ENCODE measurements at places on chromosomes 13 and 19. TPM values are rescaled to one million over a fixed set of nuclear protein-coding genes. Genes with fewer than 3 reads are reported as not detected.
A peak's percentile ranks its signal among the peaks of the same experiment; 100 is the strongest.

WDR87 gene
- not detected for total RNA-seq

CRLF1 gene
- 28.9 TPM for total RNA-seq

- H3K4me3 ChIP-seq: no peak overlapping the region
- no peak for DNase-seq
- no peak overlapping the region for H3K27ac ChIP-seq
- H3K36me3 ChIP-seq: peaks cover 31% of the 10 kb centered on the region
- no peaks in the 10 kb centered on the region for H3K4me1 ChIP-seq
- H3K27me3 ChIP-seq: no peaks in the 10 kb centered on the region
Observed at GRCh38 chr19:7994114-7994513, 11.3 kb downstream of the ELAVL1 start.

DNA sequence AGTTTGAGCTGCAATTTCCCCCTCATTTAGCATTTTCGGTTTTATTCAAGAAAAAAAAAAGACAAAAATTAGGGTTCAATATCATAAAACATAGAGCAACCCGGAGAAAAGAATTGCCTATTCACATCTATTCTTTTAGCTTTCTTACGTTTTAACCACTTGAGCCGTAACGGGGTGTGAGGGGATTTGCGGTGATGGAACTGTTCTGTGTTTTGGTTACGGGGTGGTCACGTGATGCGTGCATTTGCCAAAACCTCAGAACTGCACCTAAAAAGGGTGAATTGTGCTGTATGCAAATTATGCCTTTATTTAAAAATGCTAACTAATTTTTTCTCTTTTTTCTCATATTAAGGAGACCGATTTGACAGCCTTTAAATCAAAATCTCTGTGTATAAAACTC lies 22.1 kb downstream of the CLEC11A start:
- no peaks in the 10 kb centered on the region for H3K27me3 ChIP-seq
- H3K27ac ChIP-seq: no peak overlapping the region
- no peak for DNase-seq
- no peaks in the 10 kb centered on the region for H3K4me1 ChIP-seq
- no peaks in the 10 kb centered on the region for H3K36me3 ChIP-seq

TMEM272 gene
- 0.57 TPM for total RNA-seq

DNA sequence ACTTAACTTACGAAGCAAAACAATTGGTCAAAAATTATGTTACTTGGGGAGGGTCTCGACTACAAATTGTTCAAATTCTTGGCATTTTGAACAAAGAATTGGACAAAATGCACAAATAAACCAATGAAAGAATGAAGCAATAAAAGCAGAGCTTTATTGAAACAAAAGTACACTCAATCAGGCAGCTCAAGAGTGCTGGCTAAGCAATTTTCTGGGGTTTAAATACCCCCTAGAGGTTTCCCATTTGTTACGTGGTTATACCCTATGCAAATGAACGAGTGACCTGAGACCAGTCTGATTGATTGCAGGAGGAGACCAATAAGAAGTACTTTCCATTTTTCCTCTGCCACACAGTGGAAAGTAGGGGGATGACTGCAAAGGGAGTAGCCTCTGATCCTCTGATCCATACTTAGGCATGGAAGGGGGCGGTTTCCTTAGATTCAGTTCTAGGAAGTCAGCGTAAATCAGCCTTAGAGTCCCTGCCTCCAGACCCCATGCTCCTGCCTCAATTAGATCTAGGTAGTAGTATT lies 228.6 kb downstream of the EFNB2 start:
- DNase-seq: no peak
- no peaks in the 10 kb centered on the region for H3K27me3 ChIP-seq

DNA sequence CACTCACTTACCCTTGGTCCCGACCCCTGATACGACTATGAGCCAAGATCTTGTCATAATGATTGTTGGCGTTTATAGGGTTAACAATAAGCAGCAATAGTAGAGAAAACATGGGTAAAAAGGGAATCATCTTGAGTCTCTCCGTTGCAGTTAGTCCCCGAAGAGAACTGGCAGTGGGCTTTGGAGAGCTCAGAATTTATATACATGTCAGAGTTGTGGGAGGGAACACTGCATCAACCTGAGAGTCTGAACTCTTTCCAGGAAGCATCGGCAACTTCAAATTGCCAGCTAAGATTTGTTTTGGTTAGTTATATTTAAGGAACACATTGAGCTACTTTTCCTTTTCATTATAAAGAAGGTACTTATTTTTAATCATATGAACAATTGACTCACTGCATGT lies at the start of gene POSTN:
POSTN (minus strand) TSS at position 172 of the 400 bp plus-strand sequence; CDS start at position 130, 42 bp downstream.
- no peaks in the 10 kb centered on the region for H3K4me1 ChIP-seq
- no peak within 1 kb of the TSS for H3K27ac ChIP-seq
- H3K36me3 ChIP-seq: no peaks in the 10 kb centered on the region
- no peaks in the 10 kb centered on the region for H3K27me3 ChIP-seq
- no peak for DNase-seq

- no peaks in the 10 kb centered on the region for H3K27me3 ChIP-seq
- DNase-seq: no peak
- H3K36me3 ChIP-seq: no peaks in the 10 kb centered on the region
- no peak overlapping the region for H3K4me3 ChIP-seq
- H3K27ac ChIP-seq: no peak overlapping the region
Observed at GRCh38 chr19:29548483-29549085, 22.8 kb downstream of the VSTM2B start.

- no peak for DNase-seq
- no peaks in the 10 kb centered on the region for H3K36me3 ChIP-seq
- H3K4me1 ChIP-seq: no peaks in the 10 kb centered on the region
Observed at GRCh38 chr13:86269511-86269910, 470.3 kb upstream of the SLITRK6 start.

DNA sequence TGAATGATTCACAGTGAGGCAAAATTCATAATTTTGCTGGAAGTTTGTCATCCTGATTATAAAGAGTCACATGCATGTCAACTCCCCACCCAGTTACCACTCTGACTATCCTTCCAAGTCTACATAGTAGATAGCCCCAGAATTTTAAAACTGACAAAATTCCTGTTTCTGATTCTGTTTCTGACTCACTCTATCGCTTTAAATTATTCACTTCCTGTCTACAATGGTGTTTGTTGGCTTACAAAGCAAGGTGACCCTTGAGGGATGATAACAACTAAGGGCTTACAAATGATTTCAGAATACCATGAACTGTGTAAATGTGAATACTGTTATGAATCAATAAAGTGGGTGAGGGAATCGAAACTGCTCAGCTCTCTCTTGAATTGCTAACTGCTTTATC lies 98.7 kb upstream of the KL start:
- H3K27me3 ChIP-seq: no peaks in the 10 kb centered on the region
- H3K36me3 ChIP-seq: no peaks in the 10 kb centered on the region
- DNase-seq: no peak
- H3K27ac ChIP-seq: no peak overlapping the region

DNA sequence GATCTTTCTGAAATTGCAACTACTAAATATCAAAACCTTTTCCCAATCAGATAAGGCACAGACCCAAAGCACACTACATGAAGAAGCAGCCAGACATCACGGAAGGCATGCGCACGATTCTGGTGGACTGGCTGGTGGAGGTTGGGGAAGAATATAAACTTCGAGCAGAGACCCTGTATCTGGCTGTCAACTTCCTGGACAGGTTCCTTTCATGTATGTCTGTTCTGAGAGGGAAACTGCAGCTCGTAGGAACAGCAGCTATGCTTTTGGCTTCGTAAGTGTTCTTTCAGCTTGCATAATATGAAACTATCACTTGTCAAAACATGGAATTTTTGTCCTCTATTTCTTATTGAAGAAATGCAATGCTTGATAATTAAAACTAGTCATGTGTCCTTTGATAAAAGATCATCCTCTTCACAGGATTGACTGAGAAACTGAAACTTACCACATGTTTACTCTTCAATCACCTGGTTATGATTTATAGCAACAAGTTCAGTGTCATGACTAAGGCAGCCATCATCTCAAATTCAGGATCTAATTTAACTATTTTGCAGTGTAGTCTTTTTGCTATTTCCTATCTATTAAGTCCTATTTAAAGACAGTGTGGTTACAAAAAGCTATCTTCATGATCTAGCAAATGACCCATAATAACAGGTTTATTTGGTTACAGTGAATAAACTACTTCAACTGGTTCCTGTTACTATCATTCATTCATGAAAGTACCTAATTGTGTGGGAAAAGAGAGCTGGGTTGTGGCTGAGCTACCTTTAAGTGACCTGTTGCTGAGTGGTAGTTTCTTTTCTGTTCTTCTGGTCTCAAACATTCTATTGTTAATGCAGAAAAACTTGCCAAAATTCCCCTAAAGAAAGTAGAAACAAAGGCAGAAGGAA lies 6.5 kb downstream of the CCNA1 start:
- H3K27me3 ChIP-seq: no peaks in the 10 kb centered on the region
- DNase-seq: no peak
- H3K4me1 ChIP-seq: no peaks in the 10 kb centered on the region
- no peaks in the 10 kb centered on the region for H3K36me3 ChIP-seq
- H3K4me3 ChIP-seq: no peak overlapping the region
- H3K27ac ChIP-seq: no peak overlapping the region

ZNF681 gene
- 0.66 TPM for total RNA-seq

GRCh38 chr19:11479090-11479897 lies 1.6 kb downstream of the ELAVL3 start:
- H3K27me3 ChIP-seq: peaks cover 36% of the 10 kb centered on the region
- peaks cover 41% of the 10 kb centered on the region for H3K4me1 ChIP-seq
- H3K36me3 ChIP-seq: peaks cover 11% of the 10 kb centered on the region
- no peak overlapping the region for H3K27ac ChIP-seq

EGLN2 gene
- 96.6 TPM for total RNA-seq

SCAF1 gene
- total RNA-seq: 25.2 TPM

- no peak overlapping the region for H3K27ac ChIP-seq
- no peak for DNase-seq
- H3K4me1 ChIP-seq: peaks cover 2% of the 10 kb centered on the region
- H3K36me3 ChIP-seq: no peaks in the 10 kb centered on the region
- H3K27me3 ChIP-seq: no peaks in the 10 kb centered on the region
Observed at GRCh38 chr13:32811297-32811800, 204.9 kb upstream of the KL start.

DNA sequence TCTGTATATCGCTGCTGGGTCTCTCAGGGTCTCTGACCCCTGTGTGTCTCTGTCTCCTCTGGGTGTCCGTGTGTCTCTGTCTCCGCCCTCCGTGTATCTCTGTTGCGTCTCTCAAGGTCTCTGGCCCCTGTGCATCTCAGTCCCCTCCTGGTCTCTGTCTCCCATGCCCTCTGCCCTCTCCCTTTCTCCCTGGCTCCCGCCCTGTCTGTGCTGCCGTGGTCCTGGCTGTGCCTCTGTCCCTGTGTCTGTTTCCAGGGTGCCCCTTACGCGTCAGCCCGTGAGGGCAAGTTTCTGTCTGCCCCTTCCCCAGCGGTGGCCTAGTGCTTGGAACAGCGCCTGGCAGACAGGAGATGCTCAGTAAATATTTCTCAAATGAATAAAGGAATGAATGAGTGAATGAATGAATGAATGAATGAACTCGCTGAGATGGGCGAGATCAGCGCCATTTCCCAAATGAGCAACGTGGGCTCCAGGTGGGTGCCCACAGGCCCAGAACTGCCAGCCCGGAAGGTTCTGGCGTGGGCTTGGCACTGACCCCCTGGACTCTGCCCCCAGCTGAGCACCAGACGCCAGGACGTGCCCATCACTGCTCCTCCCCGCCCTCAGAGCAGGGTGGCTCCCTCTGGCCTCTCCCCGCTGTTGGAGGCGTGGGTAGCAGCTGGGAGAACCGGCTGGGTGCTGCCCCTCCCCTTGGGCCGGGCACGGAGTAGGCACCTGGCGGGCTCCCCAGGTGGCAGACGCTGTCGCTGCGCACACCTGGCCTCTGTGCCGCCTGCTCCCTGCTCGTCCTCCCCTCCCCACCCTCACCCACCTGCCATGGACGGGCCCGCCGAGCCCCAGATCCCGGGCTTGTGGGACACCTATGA lies at the start of gene SULT2B1:
SULT2B1 (plus strand) TSS at position 736 of the 866 bp plus-strand sequence; CDS start at position 817, 81 bp downstream.
- H3K36me3 ChIP-seq: no peaks in the 10 kb centered on the region
- no peaks in the 10 kb centered on the region for H3K4me1 ChIP-seq
- H3K27me3 ChIP-seq: no peaks in the 10 kb centered on the region
- no peak for DNase-seq

DNA sequence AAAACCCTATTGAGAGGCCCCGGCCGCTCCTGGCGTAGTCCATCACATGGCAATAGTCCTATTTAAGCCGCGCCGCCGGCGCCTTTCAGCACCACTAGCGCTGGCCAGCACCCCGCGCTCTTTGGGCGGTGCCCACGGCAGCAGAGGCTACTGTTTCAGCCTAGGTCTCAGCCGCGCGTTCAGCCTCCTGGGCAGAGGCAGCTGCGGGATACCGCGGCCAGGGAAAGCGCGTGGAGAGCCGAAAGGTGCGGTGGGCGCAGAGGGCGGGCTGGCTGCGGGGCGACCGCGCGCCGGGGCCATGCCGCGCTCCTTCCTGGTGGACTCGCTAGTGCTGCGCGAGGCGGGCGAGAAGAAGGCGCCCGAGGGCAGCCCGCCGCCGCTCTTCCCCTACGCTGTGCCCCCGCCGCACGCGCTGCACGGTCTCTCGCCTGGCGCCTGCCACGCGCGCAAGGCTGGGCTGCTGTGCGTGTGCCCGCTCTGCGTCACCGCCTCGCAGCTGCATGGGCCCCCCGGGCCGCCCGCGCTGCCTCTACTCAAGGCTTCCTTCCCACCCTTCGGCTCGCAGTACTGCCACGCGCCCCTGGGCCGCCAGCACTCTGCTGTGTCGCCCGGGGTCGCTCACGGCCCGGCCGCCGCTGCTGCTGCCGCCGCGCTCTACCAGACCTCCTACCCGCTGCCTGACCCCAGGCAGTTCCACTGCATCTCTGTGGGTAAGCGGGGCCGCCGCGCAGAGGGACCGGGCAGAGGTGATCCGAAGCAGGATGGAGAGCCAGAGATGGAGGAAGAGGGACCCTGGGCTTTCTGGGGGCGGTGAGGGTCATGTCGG lies at the start of gene GSX1:
GSX1 (plus strand) TSS at position 91 of the 826 bp plus-strand sequence; CDS start at position 299, 208 bp downstream.
- H3K4me3 ChIP-seq: peak within 1 kb of the TSS; percentile 18
- H3K36me3 ChIP-seq: no peaks in the 10 kb centered on the region
- H3K4me1 ChIP-seq: no peaks in the 10 kb centered on the region
- H3K27me3 ChIP-seq: peaks cover 65% of the 10 kb centered on the region

NPAS1 gene
- not detected for total RNA-seq

PALM3 gene
- total RNA-seq: 0.53 TPM

ABHD13 gene
- 12.7 TPM for total RNA-seq

GRCh38 chr19:41166944-41167804 lies 25.8 kb upstream of the CYP2S1 start:
- no peak overlapping the region for H3K27ac ChIP-seq
- H3K27me3 ChIP-seq: no peaks in the 10 kb centered on the region
- no peak overlapping the region for H3K4me3 ChIP-seq
- peak; percentile 86 for DNase-seq
- no peaks in the 10 kb centered on the region for H3K4me1 ChIP-seq

DNA sequence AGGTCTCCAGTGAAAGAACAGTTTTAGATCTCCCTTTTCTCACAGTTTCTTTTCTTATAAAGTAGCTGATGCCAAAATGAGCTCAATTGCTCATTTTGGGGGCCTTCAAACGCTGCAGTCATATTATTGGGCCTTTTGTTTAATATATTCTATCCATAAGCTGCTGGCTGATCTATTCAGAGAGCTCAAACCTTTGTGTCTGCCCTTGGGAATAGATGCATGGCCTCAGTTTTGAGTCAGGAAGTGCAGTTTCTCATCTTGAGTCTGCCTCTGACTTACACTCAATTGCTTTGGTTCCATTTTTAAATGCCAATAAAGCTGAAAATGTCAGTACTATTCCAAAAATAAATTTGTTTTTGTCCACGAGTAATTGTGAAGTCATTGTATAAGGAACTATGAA lies 468.9 kb downstream of the KLF12 start:
- H3K4me3 ChIP-seq: no peak overlapping the region
- H3K27me3 ChIP-seq: no peaks in the 10 kb centered on the region
- no peak overlapping the region for H3K27ac ChIP-seq
- no peak for DNase-seq
